Tongue (tissue), 3 donors: ENCODE measurements at places on chromosomes 16 and 17.
A peak's percentile ranks its signal among the peaks of the same experiment; 100 is the strongest.

DNA sequence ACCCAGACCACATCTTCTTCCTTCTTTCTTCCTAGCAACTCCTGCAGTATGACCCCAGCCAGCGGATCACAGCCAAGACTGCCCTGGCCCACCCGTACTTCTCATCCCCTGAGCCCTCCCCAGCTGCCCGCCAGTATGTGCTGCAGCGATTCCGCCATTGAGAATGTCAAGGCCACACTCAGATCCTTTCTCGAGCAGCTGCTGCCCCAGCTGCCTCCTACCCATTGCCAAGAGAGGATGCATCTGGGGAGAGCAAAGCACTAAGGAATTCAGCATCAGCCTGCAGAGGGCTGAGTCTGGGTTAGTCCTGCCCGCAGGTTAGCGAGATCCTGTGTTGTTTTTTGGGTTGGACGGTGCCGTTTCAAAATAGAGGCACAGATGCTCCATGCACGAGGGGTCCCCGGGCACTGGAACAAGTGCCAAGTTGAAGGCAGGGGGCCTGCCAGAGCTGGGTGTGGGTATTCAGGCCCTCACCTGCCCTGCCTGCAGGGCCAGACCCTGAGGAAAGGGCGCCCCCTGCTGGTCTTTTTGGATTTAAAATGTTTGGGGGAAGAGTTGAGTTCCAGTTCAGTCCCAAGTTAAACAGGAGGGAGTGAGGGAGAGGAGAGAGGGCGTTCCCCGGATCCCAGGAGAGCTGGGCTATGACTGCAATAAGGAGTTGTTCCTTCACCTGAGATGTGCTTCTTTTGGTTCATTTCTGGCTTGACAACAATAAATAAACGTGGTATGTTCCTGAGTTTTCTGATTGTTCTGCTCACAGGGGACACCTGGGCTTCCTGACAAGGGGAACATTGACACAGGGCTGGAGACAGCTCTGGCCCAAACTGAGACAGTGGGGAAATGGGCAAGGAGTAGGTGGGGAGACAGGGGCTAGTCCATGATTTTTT is 4.9 kb downstream of the CDK3 start:
- DNase-seq, result peak; percentile 96

DNA sequence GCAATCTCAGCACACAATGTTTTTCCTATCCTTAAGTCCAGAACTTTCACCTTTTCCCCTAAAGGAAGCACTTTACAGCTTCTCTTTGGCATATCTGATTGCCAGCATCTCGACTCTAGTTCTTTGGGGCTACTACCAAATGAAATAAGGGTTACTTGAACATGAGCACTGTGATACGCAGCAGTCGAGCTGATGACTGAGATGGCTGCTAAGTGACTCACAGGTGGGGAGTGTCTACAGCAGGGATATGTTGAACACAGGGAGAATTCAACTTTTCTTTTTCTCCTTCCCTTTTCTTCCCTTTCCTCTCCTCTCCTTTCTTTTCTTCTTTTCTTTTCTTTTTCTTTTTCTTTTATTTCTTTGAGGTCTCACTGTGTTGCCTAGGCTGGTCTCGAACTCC is 334.8 kb downstream of the MAF start:
- no peak for DNase-seq

GRCh38 chr16:68197250-68197649 is 38.7 kb downstream of the ESRP2 start:
- no peak for DNase-seq

DNA sequence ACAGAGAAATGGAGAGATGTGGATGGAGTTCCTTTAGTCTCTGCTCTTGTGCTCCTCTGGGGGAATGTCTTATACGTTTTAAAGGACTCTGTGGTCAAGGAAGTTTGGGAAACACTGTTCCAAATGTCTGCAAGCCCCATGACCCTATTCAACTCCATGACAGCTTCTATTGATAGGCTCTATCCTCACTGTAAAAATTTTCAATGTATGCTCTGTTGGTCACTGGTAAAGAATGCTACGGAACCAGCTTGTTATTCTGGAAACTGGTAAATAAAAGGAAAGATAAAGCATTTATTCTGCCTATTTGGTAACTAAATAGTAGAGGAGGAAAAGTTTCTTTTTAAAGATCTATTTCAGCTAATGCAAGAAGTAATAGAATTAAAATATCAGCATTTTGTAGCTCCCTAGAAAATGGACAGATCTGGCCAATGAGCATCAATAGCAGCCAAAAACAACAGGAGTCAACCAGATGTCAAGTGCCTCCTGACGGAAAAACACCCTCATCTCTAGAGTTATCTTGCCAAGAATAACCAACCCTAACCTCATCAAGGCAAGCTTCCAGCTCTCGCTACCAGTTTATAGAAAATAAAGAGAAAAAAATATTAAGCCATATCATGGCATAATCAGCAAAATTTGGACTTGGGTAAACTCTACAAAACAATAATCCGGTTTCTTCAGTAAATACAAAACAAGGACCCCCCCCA is 16.1 kb downstream of the GDE1 start:
- no peak for DNase-seq

- peak; percentile 84 for DNase-seq
Observed at GRCh38 chr17:57097832-57098421, 12.9 kb downstream of the AKAP1 start.

DNA sequence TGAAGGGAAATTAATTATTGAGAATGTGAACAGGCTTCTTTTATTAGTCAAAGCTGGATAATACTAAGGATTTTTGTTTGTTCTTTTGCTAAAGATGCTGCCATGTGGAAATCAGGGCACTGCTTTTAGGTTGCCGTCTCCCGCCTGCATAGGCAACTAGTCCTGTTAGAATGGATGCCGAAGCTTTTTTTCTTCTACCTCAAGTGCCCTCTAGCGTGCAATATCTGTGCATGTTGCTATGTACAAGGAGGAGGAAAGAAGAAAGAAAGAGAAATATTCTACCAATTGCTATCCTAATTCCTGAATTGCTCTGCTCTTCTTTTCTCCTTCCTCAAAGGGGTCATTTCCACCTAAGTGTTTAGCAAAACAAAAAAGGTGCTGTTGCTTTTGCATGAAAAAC is 5.2 kb upstream of the CDH8 start:
- peak; percentile 58 for DNase-seq

GRCh38 chr17:9360677-9361081 is 214.9 kb downstream of the STX8 start:
- no peak for DNase-seq

DNA sequence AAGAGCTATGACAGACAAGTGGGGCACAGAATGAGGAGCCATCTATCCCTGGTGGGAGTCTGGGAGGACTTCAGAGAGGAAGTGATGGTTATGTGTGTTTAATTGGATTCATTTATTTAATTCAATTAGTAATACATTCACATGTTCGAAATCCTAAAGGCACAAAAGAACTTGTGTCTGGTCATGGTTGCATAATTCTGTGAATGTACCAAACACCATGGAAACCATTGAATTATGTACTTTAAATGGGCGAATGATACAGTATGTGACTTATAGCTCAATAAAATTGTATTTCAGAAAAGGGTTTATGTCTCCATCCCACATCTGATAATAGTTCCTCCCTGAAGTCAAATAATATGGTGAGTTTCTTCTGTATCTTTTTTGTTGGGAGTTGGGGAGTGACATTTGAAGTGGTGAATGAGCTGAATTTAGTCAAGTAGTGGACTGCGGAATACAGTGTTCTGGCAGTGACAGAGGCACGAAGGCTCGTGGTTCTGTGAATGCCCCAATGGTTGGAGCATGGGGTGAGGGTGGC is 19.8 kb upstream of the G6PC1 start:
- DNase-seq, result no peak

DNA sequence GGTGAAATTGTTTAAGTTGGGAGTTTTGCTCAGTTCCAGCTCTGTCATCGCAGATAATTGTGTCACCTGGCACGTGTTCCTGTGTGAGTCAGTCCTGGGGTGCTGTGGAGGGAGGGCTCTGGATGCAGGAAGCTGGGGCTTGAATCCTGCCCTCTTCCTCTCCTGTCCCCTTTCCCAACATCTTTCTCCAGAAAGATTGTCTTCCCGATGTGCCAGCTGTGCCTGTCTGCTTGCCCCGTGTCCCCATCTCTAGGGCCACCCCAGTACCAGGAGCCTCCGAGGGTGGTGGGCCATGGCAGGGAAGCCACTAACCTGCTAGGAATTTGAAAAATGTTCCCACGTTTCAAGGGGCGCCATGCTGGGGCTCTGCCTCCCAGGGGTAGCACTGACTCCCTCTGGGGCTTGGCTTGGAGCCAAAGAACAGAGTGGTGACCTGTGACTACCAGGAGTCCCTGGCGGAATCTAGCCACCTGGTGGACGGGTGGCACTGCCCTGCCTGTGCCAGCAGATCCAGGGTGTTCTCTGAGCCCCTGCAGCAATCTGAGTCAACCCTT is 198.1 kb downstream of the ENGASE start:
- no peak for DNase-seq

DNA sequence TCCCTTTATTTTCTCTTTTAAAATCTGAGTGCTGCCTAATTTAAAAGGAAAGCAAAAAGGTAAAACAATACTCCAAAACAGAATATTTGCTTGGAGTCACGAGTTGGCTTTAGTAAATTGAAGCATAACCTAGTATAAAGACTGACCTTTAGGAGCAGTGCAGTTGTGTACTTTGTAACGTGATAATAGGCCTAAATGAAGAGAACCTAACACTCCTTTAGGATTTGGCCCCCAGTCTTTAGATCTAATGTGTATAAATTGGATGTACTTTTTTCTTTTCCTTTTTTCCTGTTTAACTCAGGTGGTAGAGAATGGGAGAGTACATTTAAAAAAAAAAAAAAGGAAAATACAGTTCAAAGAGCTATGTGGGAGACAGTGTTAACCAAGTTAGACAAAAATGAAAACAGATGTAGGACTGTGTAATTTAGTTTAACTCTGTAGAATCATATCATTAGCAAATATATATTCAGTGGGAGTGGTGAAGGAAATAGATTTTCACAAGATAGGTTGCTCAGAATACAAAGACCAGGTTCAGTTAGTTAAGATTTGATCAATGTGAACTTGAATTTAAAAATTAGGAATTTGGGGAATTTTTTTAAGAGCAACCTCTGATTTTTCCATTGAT is 16.8 kb downstream of the CPD start:
- DNase-seq, result no peak

DNA sequence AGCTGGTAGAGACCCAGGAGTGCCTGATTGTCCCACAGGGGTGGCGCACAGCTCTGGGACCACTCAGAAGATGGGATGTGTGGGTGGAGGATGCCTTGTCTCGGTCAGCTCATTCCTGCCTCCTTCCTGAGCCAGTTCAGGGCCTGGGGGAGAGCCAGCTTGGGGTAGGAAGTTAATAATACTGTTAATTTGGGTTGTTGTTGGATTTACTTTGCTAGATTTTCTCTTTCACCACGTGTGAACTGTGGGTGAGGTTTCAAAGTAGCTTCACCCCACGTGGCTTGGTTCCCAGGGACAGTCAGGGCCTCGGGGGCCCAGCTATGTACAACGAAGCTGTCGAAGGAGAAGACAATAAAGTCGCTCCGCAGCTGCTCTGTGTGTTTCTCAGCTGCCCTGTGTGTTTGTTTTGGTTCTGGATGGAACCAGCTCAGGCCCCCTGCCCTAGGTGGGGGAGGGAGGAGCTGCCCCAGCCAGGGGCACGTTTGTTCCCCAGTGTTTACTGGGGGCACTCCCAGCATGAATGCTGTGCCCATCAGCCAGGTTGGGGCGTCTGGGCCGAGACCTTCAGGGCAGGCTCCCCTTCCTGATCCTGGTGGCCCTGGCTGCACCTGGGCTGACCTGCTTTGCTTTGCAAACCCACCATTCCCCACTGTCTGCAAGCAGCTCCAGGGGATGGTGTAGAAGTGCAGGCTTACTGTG is 2.3 kb downstream of the NUDT16L1 start:
- no peak for DNase-seq

- DNase-seq, result no peak
Observed at GRCh38 chr16:2278956-2279800, 11.3 kb upstream of the RNPS1 start.

DNA sequence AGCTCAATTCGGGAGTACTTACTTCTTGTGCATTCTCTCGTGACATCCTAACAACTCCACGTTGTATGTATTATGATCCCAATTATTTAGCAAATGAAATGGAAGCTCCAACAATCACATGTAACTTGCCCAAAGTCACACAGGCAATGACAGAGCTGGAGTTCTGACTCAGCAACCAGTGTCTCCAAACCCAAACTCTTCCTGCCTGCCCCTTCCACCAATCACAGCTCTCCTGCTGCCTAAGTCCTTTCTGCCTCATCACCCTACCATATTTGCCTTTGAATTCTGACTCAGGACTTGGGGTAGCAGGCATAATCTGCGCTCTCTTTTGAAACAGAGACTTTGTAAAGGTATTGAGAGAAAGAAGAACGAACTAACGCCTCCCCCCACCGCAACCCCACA is 245.2 kb upstream of the MAF start:
- DNase-seq, result no peak

- DNase-seq, result peak; percentile 75
Observed at GRCh38 chr16:75053791-75054555, 55.1 kb downstream of the ZNRF1 start.

DNA sequence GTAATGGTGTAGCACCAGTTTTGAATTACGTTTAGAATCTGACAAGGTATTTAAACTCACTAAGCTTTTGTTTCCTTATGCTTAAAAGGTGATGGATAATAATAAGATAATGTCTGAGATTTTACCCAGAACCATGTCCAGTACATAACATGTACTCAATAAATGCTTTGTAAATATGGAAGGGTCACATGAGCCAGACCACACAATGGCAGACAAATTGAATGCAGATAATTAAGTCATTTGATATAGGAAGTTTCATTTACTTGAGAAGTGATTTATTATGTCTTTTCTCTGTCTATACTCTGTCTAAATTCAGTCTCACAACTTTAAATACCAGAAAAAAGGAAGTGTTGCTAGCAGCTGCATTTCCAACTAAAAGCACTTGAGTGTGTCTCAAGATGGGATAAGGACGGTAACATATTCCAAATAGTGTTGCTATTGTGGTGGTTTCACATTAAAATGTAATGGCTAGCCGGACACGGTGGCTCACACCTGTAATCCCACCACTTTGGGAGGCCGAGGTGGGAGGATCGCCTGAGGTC is 52.5 kb upstream of the DHX40 start:
- no peak for DNase-seq

DNA sequence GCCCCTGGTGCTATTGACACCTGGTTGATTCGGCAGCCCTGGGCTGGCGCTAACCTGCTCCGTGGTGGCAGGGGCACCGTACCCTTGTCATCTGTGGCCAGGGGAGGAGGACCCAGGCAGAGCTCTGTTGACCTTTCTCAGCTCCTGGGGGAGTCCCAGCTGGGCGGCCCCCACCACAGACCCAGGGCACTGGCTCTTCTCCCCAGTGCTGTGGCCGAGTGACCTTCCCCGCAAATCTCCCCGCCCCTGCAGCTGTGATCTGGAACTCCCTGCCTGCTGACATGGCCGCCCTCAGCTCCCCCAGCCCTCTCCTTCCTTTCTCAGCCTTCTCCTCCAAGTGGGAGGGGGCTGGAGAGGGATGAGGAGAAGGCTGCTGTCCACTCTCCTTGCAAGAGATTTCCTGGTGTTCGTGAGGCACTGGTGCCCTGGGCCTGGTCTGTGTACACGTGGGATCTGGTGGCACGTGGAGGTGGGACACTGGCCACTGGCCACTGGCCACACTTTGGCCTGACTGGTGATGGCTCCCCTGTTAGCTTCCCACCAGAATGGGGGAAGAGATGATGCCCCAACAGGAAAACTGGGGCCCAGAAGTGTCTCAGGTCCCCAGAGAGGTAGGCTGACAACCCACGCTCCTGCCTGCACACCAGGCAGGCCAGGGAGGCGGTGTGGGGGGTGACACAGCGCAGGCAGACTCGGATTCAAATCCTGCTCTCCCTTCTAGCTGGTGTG is 8.2 kb downstream of the FMNL1 start:
- peak; percentile 30 for DNase-seq
